ENCODE measurements at places on chromosomes 1 and 21. TPM values are rescaled to one million over a fixed set of nuclear protein-coding genes. Genes with fewer than 3 reads are reported as not detected.

The FMO2 gene
- total RNA-seq, result 40.6 TPM

The FLVCR1 gene
- total RNA-seq, result 3.3 TPM

The KIAA1614 gene
- total RNA-seq, result 2.5 TPM

The FAM163A gene
- not detected for total RNA-seq

The AMPD1 gene
- not detected for total RNA-seq

The CNKSR1 gene
- total RNA-seq, result 0.75 TPM
